Stimulated activated CD4-positive, alpha-beta T cell treated with anti-CD3 and anti-CD28 coated beads, Interleukin-2, amount 100 ng/mL, for 48 hours (primary cell): ENCODE measurements at places on chromosomes 2 and 18.

- no peak for DNase-seq
These were observed 857 bp upstream of the CROCC2 start for GRCh38 chr2:240905176-240905781.

- DNase-seq = no peak
These were observed 579.5 kb downstream of the ARHGAP15 start for GRCh38 chr2:143708682-143709081.

DNA sequence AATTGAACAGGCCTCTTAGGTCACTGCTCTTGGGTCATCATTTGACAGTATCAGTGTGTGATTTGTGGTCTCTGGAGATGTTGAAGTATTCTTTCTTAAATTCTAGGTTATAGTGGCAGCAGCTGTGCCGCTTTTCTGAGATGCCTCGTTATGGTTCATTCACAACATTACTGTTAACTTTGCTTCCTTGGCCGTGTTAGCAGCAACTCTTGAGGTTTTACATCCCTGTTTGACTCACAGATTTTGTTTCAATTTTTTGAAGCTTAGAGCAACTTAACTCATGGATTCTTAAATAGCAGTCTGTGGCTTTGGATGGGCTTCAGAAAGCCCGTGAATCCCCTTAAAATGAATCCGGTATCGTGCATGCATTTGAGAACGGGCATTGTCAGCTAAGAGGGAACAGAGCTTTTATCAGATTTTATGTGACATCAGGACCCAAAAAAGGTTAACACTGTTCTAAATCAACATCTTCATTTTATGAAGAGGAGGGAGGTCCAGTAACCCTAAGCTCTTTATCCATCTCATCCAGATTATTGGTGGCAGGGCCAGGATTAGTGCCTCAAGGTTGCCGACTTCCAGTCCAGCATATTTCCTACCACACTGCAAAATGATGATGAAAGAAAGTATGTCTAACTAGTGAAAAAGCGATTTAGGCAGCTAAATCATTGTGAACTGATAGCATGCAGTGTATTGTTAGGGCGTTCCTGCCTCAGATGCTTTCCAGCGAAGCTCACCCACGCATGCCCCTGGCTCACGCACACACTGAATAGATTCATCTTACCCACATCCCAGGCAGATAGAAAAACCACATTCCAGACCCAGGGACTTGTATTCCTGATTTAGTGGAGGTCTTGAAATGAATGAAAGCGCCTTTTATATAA is 5.1 kb downstream of the TRIB2 start:
- DNase-seq = no peak

GRCh38 chr2:127388423-127389164 is 819 bp upstream of the MAP3K2 start:
- DNase-seq = no peak

- DNase-seq = no peak
These were observed 182.9 kb upstream of the TANK start for GRCh38 chr2:160977376-160977775.

DNA sequence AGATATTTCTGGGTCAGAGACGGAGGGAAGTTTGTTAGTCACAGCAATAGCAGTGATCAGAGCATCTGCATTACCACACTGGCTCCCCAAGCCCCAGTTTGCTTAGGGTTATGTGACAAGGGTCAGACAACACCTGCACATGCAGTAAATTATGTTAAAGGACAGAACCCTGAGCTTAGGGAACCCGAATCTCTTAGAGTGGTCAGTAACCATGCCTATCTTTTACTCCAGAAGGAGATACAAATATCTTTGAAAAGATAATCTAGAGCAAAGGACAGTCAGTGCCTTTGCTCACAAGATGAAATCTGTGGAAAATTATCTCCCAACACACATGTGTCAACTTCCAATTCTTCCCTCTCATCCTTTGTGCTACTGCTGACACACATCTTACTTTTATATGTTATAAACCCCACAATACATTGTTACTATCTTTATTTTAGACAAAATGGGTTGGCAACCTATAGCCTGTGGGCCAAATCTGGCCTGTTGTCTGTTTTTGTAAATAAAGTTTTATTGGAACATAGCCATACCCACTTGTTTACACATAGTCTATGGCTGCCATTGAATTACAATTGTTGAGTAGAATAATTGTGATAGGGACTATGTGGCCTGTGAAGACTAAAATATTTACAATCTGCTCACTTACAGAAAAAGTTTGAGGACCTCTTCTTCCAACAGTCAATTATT is 158.9 kb upstream of the SMAD7 start:
- no peak for DNase-seq

DNA sequence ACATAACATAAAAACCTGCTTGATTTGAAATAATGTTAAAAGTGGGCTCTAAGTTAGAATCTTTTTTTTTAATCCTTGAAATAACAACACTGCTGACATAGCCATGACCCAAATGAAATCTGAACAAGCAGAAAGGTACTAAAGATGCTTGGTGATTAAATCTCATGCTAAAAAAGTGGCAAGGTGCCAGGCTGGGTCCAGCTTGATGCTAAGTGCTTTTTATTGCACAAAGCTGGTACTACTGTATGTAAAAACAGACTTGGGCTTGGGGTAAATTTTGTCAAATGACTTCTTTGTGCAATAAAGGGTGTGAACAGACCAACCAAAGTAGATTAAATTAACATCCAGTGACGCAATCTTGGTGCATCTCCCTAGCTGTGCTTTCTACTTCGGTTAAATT is 13.4 kb downstream of the BCL11A start:
- no peak for DNase-seq

GRCh38 chr18:47251289-47252120 is at the start of gene SKOR2:
TSS of gene SKOR2 (minus strand) at chr18:47251660. CDS start at chr18:47249183, 2,477 bp downstream.
- no peak for DNase-seq

GRCh38 chr18:59056706-59057492 is 82.8 kb upstream of the SEC11C start:
- DNase-seq = peak; percentile 46

DNA sequence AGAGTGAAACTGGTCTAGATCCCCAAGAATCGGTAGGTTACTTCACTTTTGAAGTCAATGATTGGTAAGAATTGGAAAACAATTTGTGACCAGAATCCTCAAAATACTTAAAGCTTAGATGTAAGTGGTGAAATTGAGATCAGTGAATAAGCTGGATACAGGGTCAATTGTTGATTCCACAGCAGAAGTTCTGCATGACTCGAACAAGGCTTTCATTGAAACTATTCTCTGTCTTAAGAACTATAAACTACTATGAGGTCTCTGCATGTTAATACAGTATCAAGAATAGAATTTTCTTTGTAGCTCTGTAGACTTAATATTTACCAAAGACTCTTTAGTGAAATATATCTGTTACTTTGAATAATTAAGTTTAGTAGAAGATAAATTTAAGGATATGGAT is 324.2 kb upstream of the FIGN start:
- no peak for DNase-seq
